ENCODE measurements at places on chromosomes 1 and 21.

DNA sequence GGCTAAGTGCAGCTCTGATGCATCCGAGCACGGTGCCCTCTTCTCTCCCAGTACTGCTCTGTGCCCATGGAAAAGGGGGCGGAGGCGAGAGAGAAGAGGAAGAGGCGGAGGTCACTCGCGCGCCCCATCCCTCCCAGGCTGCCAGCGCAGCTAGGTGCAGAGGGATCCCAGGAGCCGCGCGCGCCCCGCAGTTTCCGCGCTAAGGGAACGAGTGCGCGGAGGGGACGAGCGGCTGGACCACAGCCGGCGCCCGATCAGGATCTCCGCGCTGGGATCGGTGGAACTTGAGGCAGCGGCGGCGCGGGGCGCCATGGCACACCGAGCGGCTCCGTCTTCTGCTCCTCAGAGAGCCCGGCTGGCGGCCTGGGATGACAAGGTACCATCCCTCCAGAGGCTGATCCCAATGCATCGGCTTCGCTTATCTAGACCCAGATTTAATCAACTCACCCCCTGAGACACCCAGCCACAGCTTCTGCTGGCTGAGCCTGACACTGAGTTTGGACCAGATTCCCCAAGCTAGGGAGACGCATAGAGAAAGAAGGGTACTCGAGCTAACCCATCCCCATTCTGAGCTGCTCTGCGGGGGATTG lies at the start of gene PTGFR:
PTGFR (plus strand) TSS at position 114 of the 590 bp plus-strand sequence. CDS start 1,770 bp downstream, outside the sequence.
- DNase-seq = no peak

- DNase-seq = no peak
Measured at GRCh38 chr1:160864173-160864572, 1.5 kb upstream of the CD244 start.

GRCh38 chr1:96513136-96513535 lies 208.4 kb upstream of the PTBP2 start:
- no peak for DNase-seq

DNA sequence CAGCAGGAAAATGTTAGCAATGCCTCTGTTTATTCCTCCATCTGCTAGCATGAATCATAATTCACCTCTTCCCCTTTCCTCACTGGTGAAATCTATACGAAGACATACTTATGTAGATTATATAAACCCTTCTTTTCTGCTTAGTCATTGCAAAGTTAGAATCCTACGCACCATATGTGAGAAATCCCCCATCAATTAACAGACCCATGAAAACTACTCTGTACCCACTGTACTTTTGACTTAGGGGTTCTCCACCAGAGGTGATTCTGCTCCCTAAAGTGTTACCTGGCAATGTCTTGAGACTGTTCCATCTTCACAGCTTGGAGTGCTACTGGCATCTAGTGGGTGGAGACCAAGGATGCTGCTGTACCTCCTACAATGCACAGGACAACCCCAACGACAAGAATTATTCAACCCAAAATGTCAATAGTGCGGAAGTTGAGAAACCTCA lies 49.6 kb upstream of the KCTD3 start:
- no peak for DNase-seq

- no peak for DNase-seq
Measured at GRCh38 chr21:34557261-34557660, 45.3 kb upstream of the KCNE1 start.

GRCh38 chr1:33317946-33318345 lies 3.0 kb downstream of the A3GALT2 start:
- DNase-seq = no peak

- no peak for DNase-seq
Measured at GRCh38 chr1:41368366-41368765, 7.1 kb downstream of the FOXO6 start.

DNA sequence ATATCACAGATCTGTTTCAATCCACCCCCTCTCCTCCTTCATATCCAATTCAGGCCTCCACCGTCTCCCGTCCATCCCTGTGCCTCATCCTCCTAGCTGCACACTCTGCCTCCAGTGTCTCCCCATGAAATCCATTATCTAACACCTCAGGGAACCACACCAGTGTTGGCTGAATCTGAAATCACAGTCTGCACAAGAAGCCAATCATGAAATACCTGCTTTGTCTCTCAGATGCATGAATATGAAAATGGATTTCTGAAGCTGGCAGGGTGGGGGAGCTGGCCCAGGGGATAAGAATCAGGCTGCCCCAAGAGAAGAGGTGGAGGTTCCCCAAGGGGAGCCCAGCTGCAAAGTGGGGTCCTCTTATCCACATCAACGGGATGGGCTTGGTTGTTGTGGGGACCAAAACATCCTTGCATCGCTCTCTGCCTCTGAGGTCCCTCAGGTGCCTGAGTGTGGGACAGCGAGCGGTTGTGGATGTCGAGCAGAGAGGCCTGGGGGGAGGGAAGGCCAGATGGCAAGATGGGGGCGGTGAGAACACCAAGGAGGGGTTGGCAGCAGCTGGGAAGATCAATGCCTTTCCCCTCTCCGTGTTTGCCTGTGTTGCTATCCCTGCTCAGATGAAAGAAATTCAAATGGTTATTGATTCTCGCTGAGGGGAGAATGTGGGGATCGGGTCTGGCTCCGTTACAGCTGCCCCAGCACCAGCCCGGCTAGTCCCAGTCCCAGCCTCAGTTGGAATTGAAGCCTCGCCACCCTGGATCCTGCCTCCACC lies 237.3 kb upstream of the POU3F1 start:
- DNase-seq = no peak

DNA sequence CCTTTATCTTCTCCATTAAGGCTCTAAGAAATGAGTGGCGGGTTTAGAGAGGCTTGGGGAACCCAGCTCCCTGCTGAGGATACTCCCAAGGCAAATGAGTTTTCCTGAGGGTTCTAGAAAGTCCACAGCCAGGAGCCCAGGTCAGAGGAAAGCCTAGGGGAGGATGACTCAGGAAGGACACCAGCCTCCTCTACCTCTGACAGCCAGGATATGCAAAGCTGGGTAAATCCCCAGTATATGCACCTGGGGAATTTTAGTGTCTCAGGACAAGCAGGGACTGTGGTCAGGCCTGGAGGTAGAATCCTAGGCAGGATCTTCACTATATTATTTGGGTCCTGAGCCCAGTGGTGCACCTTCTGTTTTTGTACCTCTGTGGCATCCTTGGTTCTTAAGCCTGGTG lies 23.5 kb upstream of the WNT4 start:
- no peak for DNase-seq

GRCh38 chr1:40684669-40685068 lies 6.8 kb upstream of the NFYC start:
- no peak for DNase-seq

DNA sequence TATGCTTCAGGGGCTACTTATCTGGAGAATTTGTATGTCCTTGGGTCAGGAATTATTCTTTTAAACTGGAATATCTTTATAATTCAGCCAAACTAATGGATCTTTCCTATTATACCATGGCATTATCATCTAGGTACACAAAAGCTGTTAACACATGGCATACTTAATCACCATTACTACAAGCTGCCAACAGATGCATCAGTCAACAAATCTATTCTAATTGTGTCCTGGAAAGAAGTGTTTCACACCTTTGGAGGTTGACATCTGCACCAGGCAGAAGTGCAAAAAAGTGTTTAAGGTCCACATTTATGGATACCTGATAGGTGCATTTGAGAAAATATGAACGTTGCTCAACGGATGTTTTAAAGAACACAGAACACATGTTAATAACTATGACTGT lies 470.2 kb upstream of the ADGRL2 start:
- no peak for DNase-seq

- DNase-seq = no peak
Measured at GRCh38 chr1:117389779-117390178, 22.5 kb downstream of the MAN1A2 start.

DNA sequence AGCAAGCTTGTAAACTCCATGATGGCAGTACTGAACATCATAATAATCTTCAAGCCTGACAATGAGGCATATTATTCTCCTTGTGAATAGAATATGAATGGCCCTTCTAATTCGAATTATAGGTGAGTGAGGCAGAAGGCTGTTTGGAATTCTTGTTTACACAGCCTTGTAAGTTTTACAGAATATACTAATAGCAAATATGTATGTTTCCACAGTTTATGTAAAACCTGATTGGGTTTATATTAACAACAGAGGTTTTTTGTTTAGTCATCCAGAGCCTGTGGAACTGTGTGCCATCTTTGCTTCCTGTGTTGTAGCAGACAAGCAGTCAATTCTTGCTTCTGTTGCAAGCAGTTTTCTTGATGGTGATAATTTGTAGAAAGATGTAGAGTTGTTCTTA lies 8.0 kb downstream of the OSBPL9 start:
- DNase-seq = no peak

GRCh38 chr1:33727310-33727709 lies 136.6 kb upstream of the HMGB4 start:
- DNase-seq = no peak

GRCh38 chr1:88774151-88774556 lies 90.1 kb downstream of the PKN2 start:
- DNase-seq = no peak

- DNase-seq = no peak
Measured at GRCh38 chr1:81799939-81800694, 617 bp upstream of the ADGRL2 start.

GRCh38 chr1:6578624-6579373 lies 995 bp upstream of the ZBTB48 start:
- no peak for DNase-seq

DNA sequence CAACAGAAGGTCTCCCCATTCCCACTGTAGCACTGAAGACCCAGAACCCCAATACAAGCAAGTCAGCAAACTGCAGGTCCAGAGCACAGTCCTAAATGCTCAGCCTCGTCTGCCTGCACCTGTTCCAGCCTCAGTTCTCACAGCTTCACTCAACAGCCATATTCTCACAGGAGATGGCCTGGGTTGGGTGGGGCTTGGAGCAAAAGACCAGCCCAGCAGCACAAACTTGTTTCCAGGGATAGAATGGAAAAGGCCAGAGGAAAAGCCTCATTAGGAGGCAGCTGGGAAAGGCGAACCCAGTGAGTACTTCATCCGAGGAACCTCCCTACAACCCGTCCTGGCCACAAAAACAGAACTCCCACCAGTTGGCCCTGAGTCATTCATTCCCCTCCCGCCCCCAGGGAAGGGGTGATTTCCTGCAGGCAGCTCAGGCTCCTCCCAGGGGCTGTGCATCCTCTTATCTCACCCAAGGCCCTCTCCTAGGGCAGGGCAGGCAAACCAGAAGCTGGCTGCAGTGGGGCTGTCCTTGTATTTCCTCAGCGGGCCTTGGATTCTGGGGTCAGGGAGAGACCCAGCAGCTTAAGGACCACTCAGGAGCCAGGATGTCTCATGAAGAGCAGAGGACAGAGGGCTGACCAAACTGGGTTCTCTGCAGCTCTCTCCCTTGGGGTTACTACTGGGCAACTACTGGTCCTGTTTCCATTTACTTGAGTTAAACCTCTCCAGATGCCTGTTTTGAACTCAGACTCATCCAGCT lies 7.4 kb upstream of the MPL start:
- DNase-seq = no peak

DNA sequence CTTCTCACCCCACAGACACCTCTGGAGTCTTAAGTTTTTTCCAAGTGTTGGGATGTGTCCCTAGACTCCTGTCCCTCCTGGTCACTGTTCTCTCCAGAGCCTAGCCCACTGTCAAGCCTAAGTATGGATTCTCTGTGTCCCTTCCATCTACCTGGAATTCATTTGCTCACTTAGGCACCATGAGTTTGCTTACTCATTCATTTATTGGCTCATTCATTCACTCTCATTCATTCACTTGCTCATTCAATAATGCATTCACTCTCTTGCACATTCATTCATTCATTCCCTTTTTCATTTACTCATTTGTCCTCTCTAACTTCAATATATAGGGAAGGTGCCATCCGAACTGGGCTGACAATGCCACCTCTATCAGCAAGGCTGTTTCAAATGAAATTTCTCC lies 1.6 kb downstream of the S100A16 start:
- DNase-seq = no peak

GRCh38 chr21:46369520-46370235 lies 45.7 kb downstream of the PCNT start:
- no peak for DNase-seq

DNA sequence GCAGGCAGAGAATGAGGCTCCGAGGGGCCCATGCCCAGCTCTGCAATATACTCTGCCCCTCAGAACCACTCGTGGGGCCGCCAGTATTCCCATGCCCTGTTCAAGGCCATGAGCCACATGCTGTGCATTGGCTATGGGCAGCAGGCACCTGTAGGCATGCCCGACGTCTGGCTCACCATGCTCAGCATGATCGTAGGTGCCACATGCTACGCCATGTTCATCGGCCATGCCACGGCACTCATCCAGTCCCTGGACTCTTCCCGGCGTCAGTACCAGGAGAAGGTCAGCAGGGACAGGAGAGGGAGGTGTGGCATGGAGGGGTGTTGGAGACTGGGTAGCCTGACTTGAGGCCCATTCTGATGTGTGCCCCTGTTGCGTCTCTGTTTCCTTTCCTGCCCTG lies 7.2 kb downstream of the HCN3 start:
- DNase-seq = no peak

DNA sequence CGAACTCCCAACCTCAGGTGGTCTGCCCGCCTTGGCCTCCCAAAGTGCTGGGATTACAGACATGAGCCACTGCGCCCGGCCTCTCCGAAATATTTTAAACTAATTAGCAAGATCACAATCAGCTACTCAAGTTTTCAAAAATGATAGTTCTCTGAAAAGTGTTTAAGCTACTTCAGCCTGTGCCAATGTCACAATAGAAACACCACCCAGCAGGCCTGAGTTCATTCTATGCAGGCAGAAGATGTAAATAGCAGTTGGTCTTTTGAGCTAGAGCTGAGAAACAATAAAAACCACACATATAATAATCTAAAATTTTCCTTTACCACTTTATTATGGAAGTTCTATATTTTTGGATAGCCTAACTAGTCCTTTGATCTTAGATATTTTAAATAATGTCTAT lies 96.1 kb downstream of the LRRC40 start:
- no peak for DNase-seq

- no peak for DNase-seq
Measured at GRCh38 chr1:26017606-26018005, 4.0 kb upstream of the EXTL1 start.

Measured in NCI-H1048 (cell line).